H4 (cell line): ENCODE measurements at places on chromosomes 5 and 9. TPM values are rescaled to one million over a fixed set of nuclear protein-coding genes. Genes with fewer than 3 reads are reported as not detected.
A peak's percentile ranks its signal among the peaks of the same experiment; 100 is the strongest.

GRCh38 chr5:154394307-154394706, 51.5 kb upstream of the SAP30L start:
- no peak for DNase-seq

DNA sequence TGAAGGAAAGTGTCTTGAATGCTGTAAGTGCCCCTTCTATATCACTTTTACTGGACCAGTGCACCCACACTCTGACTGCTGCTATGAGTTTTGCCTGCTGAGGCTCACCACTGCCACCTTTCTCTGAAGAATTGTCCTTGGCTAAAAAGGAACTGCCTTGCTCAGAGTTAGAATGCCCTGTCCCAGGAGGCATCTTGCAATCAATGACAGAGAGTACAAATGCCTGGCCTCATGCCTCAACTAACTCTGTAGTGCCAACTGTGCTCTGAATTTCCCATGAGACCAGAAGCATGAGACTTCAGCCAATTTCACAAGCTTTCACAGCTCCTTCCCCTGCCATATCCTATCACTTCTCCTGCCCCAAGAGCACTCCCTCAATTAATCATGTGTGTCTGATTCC, 569.7 kb downstream of the ZNF608 start:
- no peak for DNase-seq

The NDFIP1 gene
- total RNA-seq: 42.6 and 44.5 TPM in 2 replicates

GRCh38 chr9:28464481-28465216, 891.4 kb upstream of the C9orf72 start:
- no peak for DNase-seq

The ANGPTL2 gene
- total RNA-seq: 8.8 and 13.9 TPM in 2 replicates

- peak; percentile 32 for DNase-seq
Measured at GRCh38 chr9:117485176-117485575, 70.3 kb upstream of the ASTN2 start.

GRCh38 chr5:119943148-119943547, 313.8 kb downstream of the FAM170A start:
- DNase-seq: no peak

The TBC1D9B gene
- 32.1 and 37.5 TPM in 2 replicates for total RNA-seq

DNA sequence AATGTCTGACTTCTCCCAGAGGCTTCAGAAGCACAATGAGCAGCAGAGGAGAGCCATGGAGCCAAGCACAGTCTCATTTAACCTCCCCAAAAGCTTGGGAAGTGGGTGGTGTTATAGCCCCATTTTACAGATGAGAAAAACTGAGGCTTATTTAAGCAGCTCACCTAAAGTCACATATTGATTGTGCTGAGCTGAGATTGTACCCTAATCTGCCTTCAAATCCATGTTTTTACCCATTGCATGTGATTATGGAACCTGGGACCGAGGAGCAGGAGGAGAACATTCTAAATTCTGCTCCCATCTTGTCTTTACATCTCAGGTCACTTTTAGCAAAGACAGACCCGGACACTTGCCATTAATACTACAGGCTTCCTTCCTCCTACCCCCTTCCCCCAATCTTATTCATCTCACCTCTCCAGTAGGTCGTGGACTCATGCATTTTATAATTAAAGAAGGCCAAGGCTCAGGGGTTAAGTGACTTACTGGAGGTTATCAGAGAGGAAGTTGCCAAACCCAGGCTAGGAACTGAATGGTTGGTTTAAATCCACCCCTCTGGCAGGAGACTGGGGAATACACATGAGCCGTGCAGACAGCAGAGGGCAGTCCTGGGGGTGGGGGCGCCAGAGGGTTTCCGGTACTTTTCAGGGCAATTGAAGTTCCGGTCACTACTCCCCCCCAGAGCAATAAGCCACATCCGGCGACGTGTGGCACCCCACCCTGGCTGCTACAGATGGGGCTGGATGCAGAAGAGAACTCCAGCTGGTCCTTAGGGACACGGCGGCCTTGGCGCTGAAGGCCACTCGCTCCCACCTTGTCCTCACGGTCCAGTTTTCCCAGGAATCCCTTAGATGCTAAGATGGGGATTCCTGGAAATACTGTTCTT, 51.0 kb upstream of the IL17B start:
- no peak for DNase-seq

- DNase-seq: no peak
Measured at GRCh38 chr5:68932830-68933434, 160.9 kb upstream of the SLC30A5 start.

DNA sequence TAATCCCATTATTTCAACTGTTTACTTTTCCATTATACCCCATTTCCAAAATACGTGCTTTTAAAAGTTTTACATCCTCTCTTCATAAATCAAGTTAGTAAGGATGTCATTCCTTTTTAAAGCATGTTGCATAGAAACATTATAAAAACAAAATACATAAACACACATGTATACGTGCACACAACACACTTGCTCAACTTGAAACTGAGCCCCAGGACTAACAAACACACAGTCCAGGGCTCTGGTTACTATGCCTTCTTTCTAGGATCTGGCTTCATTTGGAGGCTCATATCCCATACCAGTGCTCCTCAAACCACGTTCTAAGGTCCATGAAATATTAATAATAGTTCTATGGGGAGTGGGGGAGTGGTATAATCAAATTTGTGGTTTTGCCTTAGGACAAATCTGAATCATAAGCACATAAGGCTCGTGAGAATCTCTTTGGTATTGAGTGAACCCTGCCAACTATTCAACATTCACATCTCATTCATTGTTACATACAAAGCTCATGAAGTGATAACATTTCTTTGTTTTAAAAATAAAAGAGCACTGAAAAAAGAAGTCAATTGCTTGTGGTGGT, 55.2 kb downstream of the NFIB start:
- no peak for DNase-seq

DNA sequence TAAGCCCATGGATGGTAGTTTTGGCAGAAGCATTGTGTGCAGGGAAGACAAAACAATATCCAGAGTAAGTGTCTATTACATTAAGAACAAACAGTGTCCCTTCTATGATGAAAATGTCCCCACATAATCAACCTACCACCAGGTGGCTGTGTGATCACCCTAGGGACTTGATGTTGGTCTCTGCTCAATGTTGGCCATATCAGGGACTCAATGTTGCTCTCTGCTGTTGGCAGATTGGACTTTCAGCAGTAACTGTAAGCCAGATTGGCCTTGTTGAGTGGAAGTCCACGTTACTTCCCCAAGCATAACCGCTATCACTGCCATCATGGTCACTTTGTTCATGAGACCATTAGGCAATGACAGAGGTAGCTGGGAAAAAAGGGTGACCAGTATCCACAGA, 52.8 kb upstream of the PRSS3 start:
- no peak for DNase-seq

DNA sequence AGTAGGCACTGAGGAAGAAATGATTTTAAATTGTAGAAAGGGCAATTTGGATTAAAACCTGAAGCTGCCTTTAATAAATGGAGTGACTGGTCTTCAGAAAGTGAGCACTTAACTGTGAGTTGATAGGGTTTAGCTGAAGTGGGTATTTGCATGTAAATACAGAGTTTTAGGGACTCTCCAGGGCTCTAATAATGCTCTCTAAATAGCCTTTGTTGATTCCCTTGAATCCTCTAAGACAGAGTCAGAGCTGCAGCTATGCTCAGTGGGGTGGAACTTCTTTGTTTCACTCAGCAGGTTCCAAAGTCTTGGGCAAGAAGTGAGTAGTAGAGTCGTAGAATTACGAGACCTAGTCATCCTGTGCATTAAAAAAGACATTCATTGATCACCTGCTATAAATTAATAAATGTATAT, 21.4 kb downstream of the GLRA1 start:
- no peak for DNase-seq

The SMIM33 gene
- total RNA-seq: not detected in 2 replicates

DNA sequence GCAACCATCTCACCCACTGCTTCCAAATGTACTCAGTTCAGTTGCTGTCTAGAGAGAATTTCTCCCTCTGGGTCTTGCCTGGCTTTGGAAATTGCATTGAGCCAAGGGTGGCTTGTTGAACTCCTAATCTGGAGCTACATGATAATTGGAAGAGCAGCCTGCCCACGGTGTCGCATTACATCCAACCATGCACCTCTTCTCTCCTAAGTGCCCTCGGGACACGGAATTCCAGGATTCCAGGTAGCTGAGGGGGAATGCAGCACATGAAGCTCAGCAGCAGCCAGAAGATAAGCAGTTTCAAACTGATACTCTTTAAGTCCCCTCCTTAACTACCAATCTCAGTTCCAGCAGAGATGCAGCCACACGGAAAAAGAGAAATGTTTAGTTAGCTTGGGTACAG, 509.4 kb upstream of the KLF4 start:
- DNase-seq: no peak

The OSMR gene
- total RNA-seq: 61.1 and 92.0 TPM in 2 replicates

The GDA gene
- 3.7 and 4.4 TPM in 2 replicates for total RNA-seq

- no peak for DNase-seq
Measured at GRCh38 chr9:16752601-16753000, 117.9 kb downstream of the BNC2 start.

The GDNF gene
- total RNA-seq: not detected in 2 replicates

The DOCK8 gene
- total RNA-seq: 0.15 and 0.58 TPM in 2 replicates

The CAVIN4 gene
- total RNA-seq: 0.37 and 0.60 TPM in 2 replicates

The GABBR2 gene
- 0.37 and 0.91 TPM in 2 replicates for total RNA-seq

DNA sequence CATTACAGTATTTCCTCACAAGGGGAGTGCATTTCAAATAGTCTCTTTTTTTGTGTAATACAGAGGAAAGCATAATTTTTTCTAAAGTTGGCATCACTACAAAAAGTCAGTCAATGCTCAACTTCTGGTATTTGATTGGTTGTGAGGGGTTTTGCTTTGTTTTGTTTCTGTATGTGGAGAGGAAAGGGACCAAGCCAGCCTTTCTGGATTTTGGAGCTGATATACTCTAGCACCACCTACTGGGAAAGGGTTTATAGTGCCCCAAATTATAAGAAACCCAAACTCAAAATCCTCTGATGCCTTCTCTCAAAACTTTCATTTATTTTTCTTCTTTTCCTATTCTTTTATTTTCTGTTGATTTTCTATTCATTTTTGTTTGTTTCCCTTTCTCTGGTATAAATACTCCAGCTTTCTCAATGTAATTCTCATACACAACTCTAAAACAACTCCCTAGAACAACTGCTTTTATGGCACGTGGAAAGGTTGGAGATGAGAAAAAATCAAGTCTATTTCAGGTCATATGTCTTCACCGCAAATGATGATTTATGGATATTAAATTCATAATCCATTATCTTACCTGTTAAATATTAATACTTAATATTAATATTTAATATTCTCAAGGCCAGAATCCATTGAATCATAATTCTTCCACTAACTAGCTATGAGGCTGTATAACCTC, 69.5 kb upstream of the ANXA1 start:
- DNase-seq: peak; percentile 53

The ALDH1B1 gene
- 19.5 and 29.5 TPM in 2 replicates for total RNA-seq

- no peak for DNase-seq
Measured at GRCh38 chr5:103433211-103433610, 129.4 kb downstream of the NUDT12 start.

DNA sequence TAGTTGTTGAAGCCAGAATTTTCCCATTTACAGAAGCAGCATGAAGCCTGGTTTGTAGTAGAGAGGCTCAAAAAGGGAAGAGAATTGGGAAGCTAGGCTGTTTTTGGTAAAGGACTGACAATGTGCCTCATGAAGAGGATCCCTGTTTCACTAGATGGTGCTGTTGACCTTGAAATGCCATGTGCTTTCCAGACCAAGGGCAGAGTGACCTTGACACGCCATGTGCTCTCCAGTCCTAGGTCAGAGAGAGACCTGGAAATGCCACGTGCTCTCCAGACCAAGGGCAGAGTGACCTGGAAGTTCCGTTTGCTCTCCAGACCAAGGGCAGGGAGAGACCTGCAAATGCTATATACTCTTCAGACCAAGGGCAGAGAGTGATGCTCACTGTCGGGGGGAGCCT, 32.0 kb downstream of the UNC13B start:
- no peak for DNase-seq

The SHOC1 gene
- total RNA-seq: 0.94 and 1.5 TPM in 2 replicates

The AUH gene
- total RNA-seq: 12.9 TPM in 2 replicates

- no peak for DNase-seq
Measured at GRCh38 chr5:178467568-178468195, 122.5 kb downstream of the COL23A1 start.

DNA sequence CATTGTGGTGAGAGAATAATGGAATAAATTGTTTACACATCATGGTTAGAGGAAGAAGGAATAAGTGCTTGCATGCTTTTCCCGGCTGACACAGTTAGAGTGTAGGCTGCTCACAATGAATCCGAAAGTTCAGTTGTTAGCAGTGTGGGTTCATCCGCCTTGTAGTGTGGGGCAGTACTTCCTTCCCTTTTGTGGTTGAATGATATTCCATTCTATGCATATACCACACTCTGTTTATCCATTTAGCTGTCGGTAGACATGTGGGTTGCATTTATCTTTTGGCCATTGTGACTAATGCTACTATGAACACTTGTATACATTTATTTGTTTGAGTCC, 84.0 kb downstream of the COL5A1 start:
- DNase-seq: peak; percentile 90

The CAPSL gene
- total RNA-seq: not detected in 2 replicates

DNA sequence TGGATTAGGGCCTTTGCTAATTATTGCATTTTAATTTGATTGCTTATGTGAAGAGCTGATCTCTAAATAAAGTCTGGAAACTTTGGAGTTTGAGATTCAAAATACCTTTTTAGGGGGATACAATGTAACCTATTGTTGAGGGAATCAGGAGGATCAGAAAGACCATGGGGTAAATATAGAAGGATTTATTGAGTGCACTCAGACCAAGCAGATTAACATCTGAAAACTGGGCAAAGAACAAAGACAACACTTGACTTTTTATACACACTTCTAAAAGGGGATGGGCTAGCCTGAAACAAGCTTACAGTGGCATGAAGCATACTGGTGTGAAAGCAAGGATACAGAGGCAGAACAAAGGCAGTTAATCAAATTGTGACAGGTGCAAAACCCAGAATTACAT, 174.3 kb downstream of the MRPS30 start:
- DNase-seq: no peak

GRCh38 chr9:6405371-6405770, 7.6 kb upstream of the UHRF2 start:
- DNase-seq: no peak

DNA sequence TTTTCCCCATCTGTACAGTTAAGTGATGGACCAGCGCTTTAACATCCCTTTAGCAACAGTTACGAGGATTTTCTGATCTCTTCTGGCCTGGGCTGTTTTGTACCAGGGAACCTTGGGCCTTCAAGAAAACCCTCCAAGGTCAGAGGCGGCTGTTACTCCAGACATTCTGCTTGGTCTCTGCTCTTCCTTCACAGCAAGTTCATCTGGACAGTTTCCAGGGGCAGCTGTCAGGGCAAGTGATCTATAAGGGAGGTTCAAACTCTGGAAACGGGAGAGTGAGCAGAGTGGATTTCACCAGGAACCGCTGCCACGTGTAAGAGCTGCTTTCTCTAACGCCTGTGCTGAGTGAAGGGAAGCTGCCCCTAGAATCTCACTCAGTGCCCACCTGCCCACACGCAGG, 36.7 kb downstream of the ZNF618 start:
- no peak for DNase-seq

- peak; percentile 63 for DNase-seq
Measured at GRCh38 chr5:74575741-74576538, 64.6 kb downstream of the ENC1 start.

The ORM2 gene
- total RNA-seq: 0.19 TPM in 1 of 2 replicates, not detected in the other

The FAM53C gene
- total RNA-seq: 24.8 and 25.8 TPM in 2 replicates

The ZDHHC11 gene
- 0.50 and 2.0 TPM in 2 replicates for total RNA-seq
